ENCODE measurements at places on chromosomes 6 and 20.

DNA sequence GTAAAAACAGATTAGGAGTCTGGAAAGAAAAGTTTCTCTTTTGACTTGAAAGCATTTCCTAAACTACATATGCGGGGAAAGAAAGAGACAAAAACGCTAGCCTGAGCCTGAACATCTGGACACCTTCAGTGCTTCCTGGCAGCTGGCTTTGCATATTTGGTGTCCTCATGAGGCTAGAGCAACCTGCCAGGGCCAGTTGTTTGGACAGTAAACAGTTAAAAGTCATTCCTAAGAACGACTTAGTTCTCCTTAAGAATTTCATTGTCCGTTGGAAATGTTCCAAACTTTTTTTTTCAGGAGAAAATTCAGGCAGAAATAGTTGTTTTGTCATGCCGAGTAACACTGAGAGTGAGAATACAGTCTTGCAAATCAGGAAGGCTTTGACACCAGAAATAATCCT is 199.8 kb downstream of the SMOC2 start:
- no peak for DNase-seq

- DNase-seq = no peak
Measured at GRCh38 chr20:25285091-25285647, 37.3 kb downstream of the PYGB start.

- no peak for DNase-seq
Measured at GRCh38 chr6:12968290-12968689, 251.7 kb downstream of the PHACTR1 start.

- DNase-seq = no peak
Measured at GRCh38 chr20:64140061-64140931, 24.0 kb upstream of the MYT1 start.

GRCh38 chr20:1415667-1416468 is 23.0 kb upstream of the FKBP1A start:
- DNase-seq = no peak

GRCh38 chr20:22371843-22372242 is 212.5 kb downstream of the FOXA2 start:
- no peak for DNase-seq

- no peak for DNase-seq
Measured at GRCh38 chr6:63272397-63272796, 47.4 kb downstream of the LGSN start.

- DNase-seq = peak; percentile 29
Measured at GRCh38 chr6:16769131-16769985, 8.1 kb upstream of the ATXN1 start.

- DNase-seq = no peak
Measured at GRCh38 chr20:41927189-41927588, 309.0 kb upstream of the CHD6 start.

GRCh38 chr6:48736501-48737206 is 625.7 kb upstream of the PTCHD4 start:
- DNase-seq = no peak

DNA sequence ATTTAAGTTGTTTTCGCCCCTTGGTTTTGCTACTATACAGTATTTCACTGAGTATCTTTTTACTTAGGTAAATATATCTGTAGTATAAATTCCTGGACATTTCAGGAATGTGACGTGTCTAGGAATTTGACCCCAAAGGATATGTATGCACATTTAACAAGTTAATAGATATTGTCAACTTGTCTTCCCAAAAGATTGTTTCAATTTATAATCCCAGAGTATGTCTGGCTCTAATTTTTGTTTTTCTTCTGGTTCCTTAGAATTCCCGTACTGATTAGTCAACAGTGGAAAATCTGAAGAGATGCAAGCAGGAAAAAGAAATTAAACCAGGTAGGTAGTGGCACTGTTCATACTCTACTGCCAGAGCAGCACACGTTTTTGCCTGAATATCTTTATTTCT is 7.2 kb downstream of the PKIG start:
- DNase-seq = no peak

DNA sequence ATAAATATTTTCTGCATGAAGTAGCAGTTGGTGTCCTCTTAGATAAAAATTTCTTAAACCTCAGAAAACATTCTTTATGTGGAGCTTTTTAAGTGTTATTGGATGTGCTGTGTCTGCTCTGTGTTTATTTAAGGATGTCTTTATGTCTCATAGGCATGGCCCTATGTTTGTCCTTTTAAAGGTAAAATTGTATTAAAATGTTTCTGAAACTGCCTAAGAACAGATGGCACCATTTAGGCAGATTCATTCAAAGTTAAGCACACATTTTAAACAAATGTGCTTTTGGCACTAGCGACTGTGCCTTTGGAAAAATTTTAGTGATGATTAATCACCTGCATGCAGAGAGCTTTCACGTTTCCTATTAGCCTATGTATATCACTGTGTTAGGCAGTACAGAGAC is 125.2 kb downstream of the KIF6 start:
- DNase-seq = no peak

DNA sequence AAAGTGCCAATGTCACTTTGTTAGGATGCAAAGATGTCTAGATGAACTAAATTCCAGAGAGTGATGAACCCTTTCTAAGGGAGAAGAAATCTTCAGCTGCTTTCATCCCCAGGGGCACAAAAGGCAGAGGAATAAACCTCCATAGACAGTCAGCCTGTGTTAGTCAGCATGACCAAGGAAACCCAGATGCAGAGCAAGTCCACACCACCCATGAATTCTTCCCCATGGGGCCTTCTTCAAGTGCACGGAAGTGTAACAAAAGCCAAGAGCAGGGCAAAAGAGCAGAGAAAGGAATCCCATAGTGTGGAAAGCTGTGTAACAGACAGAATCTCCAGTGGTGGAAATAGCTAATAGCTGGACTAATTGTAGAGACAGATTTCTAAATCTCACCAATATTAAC is 50.0 kb downstream of the DCDC2 start:
- DNase-seq = no peak

- no peak for DNase-seq
Measured at GRCh38 chr6:169165561-169166300, 87.9 kb downstream of the THBS2 start.

DNA sequence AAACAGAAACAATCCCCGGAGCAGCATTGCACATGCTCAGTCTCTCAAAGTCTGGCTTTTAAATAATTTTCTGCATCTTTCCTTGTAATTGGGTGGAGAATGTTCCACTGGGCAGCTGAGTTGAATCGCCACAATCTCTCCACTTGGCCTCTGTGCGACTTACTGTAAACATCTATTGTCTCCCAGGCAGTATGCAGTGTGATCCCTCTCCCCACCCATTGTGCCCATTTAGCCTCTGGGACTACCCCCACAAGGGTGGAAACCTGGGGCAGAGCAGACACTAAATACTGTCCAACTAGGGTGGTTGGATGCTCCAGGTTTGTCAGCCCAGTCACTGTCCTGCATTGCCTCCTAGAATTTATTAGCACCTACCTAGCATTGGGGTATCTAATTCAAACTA is 96.2 kb downstream of the JARID2 start:
- DNase-seq = no peak

DNA sequence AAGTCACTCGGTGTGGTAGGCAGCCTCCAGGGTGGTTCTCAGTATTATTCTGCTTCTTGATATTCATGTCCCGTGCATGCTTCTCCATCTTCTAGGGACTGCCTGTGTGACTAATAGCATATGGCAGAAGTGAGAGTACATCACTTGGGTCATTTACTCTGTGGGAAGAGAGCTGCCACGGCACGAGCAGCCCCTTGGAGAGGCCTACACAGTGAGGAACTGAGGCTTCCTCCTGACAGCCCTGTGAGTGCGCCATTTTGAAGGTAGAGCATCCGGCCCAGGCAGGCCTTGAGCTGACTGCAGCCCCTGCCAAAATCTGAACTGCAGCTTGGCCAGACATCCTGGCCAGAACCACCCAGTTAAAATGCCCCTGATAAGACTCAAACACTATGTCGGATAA is 17.3 kb upstream of the MCUR1 start:
- DNase-seq = no peak

GRCh38 chr6:64411226-64411625 is 775.6 kb downstream of the PHF3 start:
- no peak for DNase-seq

DNA sequence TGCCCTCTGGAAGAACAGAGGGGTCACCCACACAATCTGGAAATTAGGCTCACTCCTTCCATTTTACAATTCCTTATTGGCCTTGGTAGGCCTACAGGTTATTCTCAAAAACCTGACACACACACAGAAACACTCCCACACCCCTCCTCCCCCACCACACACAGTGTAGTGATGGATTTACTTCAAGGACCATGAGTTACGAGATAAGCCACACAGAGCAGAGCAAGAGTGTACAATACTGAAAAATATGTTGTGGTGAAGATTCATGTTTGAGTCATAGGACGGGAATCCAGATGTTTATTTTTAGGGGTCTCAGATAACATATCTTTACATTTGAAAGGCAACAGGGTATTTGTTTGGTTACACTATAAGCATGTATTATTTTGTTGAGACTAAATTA is 291.9 kb downstream of the PLCB1 start:
- no peak for DNase-seq

- no peak for DNase-seq
Measured at GRCh38 chr6:122432816-122433215, 33.4 kb downstream of the HSF2 start.

DNA sequence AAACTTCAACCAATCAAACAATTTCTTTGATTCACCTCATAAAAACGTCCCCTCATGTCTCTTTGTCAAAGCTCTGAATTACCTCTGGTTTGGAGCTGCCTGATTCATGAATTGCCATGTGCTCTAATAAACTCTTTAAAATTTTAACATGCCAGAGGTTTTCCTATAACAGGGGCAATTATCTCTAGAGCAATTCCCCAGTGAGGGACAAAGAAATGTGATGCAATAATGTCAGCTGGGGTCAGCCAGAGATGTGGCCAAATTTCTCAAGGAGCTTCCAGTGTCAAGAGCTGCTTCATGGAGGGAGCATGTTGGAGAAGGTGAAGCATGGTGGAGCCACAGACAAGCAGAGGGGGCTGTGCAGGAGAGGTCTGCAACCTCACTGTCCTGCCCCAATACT is 38.7 kb upstream of the RFPL4B start:
- DNase-seq = no peak

DNA sequence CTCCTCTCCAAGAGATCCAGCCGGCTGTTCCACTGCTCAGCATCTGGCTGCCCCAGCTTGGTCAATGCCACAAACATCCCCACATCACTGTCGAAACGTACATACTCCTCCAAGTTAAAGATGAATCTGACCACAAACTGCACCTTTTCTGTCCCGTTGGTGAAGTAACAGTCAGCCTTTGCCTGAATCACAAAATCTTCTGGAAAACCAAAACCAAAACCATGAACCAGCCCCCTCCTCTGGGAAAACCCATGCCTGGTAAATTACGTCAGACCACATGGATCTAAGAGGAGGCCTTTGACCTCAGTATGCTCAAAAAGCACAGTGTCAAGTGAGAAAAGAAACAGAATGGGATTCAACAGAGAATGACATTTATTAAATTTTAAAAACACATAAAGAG is 1.7 kb downstream of the HLA-DOB start:
- no peak for DNase-seq

- no peak for DNase-seq
Measured at GRCh38 chr20:21184819-21185218, 58.9 kb downstream of the KIZ start.

GRCh38 chr6:42292004-42292740 is 74.5 kb upstream of the MRPS10 start:
- DNase-seq = no peak

DNA sequence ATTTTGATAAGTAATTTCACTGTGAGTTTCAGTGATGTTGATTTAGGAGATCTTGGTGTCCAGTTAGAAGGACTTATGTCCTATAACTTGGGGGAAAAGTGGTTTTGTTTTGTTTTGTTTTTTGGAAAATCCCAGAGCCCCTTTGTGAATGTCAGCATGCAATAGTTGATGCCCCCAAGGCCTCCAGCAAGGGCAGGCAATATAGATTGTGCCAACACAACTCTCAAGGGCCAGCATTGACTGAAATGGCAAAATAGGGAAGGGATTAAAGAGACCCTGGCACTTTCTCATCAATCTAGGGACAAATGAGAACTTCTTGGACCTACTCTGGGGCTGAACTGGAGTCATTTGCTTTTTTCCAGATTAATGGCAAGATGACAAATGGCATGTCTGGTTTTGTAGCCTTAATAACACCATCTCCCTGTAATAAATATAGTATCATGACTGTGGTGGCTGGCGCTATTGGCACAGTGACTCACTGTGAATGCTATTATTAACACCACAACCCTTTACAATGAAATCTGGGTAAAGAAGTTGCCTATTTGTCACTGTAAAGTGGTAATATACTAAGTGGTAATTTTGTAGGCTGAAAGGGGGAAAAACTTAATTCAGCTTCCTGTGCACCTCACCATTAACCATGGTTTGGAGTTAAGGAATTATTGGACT is 51.8 kb downstream of the ABRACL start:
- no peak for DNase-seq

- no peak for DNase-seq
Measured at GRCh38 chr6:78093906-78094305, 441.1 kb downstream of the MEI4 start.

GRCh38 chr6:170464080-170464479 is 89.0 kb downstream of the PSMB1 start:
- DNase-seq = no peak

DNA sequence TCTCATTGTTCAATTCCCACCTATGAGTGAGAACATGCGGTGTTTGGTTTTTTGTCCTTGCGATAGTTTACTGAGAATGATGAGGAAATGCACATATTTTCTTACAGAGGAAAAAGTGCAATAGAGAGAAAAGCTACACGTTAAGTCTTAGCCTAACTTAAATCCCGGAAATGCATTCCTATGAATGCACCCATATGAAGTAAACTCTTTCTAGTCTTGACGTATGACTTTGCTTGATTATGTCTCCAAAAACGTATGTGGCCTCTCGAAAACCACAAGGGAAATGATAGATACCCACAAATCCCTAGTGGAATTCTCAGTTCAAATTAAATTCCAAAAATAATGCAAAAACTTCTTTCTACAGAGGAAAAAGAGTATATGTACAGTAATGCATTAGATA is 90.7 kb upstream of the SASH1 start:
- DNase-seq = no peak

DNA sequence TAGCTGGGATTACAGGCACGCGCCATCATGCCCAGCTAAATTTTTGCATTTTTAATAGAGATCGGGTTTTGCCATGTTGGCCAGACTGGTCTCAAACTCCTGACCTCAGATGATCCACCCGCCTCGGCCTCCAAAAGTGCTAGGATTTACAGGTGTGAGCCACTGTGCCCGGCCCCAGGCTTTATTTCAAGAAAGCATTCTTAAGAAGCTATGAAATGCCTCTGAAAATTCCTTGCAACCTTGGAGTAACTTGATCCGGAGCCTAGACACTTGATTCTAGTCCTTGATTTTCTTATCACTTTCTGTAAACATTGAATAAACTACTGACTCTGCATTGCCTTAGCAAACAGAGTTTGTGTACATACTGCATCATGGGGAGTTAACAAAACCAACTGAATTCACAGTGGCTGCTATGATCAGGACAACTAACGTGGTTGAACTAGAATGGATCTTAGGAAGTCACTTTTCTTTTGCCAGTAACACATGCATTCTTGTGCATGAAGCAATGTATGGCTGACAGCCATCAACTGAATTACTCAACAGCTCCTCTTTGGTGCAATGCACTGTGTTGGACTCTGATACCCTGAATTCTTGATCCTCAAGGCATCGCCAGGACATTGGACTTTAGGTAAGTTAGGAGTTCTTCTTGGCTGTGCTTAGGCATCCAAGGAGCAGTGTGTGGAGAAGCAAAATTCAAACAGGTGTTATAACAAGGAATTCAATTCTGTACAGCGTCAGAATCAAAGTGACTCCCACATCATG is 102.8 kb upstream of the TMEM170B start:
- DNase-seq = no peak

GRCh38 chr6:22884456-22884855 is 315.1 kb downstream of the HDGFL1 start:
- no peak for DNase-seq

- DNase-seq = no peak
Measured at GRCh38 chr6:148501178-148501590, 158.5 kb downstream of the SASH1 start.

Data from stimulated activated CD8-positive, alpha-beta memory T cell treated with anti-CD3 and anti-CD28 coated beads, Interleukin-7, amount 100 ng/mL, for 1 hour (primary cell).